ENCODE measurements at places on chromosomes 6 and 20.

GRCh38 chr20:59945175-59945574 is 5.0 kb downstream of the FAM217B start:
- no peak for DNase-seq

GRCh38 chr6:22899426-22899825 is 330.1 kb downstream of the HDGFL1 start:
- DNase-seq: no peak

DNA sequence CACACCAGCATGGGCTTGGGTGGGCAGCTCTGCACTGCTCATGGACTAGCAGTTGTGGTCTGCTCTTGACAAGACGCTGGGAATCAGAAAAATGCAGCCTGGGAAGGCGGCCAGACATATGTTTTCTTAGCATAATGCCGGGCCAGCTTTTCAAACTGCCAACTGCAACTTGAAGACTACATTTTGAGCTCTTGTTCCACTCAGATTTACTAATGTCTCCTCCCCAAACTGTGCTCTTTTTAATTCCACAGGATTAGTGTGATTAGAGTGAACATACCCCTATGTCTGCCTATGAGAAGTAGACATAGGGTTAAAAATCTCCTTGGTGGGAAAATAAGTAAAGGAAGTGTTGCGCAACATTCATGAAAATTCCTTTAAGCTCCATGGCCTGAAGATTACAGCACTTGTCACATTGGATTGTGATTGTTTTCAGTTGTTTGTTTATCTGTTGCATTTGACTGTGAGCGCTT is 5.3 kb upstream of the FNDC1 start:
- DNase-seq: no peak

- DNase-seq: no peak
Measured at GRCh38 chr20:53736757-53737395, 143.2 kb upstream of the ZNF217 start.

- DNase-seq: no peak
Measured at GRCh38 chr6:167211881-167212712, 54.3 kb upstream of the GPR31 start.

DNA sequence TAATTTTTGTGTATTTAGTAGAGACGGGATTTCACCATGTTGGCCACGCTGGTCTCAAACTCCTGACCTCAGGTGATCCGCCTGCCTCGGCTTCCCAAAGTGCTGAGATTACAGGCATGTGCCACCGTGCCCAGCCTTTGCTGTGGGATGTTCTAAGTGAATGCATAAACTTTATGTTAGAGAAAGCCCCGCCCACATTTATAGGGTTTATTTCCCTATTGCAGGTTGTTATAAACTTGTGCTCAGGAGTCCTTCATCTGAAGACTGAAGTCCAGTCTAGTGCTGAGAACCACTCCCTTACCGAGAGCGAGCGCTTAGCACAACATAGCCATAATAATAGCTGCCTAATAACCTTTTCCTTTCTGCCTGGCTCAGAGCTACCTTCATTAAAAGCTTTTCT is 75.4 kb upstream of the ZNF217 start:
- no peak for DNase-seq

GRCh38 chr6:37321101-37321500 is 32.7 kb upstream of the RNF8 start:
- DNase-seq: no peak

GRCh38 chr6:16921399-16922110 is 160.3 kb upstream of the ATXN1 start:
- DNase-seq: no peak

DNA sequence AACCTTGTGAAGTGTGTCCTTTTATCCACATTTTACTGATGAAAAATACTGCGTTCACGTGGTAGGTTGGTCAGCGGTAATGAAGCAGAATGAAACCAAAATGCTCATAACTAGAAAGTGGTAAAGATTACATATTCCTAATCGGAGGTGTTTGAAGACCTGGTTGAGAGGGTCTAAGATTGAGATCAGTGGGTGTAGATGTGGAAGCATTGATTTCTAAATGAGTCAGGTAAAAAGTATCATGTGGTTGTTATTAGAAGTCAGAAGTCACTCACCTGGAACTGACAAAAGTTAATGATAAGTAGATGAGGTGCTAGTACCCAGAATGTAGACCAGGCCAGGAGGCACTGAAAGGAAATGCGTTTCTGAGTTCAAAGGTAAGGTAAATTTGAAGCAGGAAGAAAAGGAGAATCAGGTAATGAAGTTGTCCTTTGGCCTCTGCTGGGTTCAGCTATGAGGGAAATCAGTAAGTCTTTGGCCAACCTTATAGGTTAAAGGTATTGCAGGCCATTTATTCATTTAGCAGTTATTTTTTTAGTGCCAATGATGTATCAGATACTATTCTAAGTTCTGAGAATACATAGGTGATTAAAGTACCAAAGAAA is 31.2 kb downstream of the FAM83B start:
- no peak for DNase-seq

GRCh38 chr6:118705544-118706491 is 54.4 kb upstream of the CEP85L start:
- no peak for DNase-seq

- DNase-seq: no peak
Measured at GRCh38 chr6:39471954-39472659, 149.6 kb upstream of the KCNK16 start.

- DNase-seq: no peak
Measured at GRCh38 chr6:109314313-109314712, 68.0 kb downstream of the CD164 start.

- no peak for DNase-seq
Measured at GRCh38 chr6:164612751-164613150, 696.7 kb downstream of the C6orf118 start.

DNA sequence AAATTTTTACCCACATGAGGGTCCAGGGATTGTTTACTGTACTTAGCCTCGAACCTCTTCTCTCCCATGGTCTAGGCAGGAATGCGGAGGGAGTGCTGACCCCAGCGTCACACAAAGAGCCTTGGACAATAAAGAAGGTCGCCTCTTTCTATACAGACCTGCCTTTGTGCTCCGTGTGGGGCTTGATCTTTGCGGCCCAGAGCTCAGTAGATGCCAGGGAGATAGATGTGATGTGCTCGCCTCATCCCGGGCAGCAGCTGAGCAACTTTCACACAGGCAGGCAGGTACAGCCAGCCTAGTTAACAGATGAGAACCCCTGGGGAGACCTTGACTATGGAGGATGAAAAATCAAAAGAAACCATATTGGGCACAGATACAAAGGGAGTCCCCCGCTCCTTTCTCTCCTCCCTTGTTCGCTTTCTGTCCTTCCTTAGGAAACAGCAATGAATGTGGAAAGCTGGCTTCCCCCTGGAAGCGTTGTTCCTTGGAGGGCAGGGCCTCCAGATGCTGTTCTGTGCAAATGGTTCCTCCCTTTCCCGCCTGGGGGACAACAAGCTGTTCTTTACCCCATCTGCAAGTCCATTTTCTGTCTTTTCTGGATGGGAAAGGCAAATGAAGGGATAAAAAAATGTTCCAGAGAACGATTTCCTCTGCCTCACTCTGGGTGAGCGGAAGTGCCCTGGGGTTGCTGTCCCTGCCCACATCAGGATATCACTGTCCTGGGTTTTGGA is 128.3 kb downstream of the OLIG3 start:
- DNase-seq: no peak

DNA sequence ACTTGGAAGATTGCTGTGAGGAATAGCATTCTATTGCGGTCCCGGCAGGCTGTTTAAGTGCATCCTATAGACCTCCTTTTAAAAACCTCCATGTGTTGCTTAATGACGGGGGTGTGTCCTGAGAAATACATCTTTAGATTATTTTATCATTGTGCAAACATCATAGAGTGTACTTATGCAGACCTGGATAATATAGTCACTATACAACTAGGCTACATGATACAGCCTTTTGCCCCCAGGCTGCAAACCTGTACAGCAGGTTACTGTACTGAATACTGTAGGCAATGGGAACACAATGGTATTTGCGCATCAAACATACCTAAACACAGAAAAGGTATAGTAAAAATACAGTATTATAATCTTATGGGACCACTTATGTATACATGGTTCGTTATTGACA is 175.6 kb downstream of the RNF144B start:
- DNase-seq: no peak

DNA sequence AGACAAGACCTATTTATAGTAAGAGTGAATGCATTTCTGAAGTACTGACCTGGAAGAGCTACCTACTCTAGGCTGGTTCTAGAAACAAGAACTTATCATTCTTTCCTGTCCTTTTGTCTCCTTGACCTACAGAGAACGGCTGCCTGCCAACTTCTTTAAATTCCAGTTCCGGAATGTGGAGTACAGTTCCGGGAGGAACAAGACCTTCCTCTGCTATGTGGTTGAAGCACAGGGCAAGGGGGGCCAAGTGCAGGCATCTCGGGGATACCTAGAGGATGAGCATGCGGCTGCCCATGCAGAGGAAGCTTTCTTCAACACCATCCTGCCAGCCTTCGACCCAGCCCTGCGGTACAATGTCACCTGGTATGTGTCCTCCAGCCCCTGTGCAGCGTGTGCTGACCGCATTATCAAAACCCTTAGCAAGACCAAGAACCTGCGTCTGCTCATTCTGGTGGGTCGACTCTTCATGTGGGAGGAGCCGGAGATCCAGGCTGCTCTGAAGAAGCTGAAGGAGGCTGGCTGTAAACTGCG is 8.3 kb downstream of the APOBEC2 start:
- DNase-seq: no peak

DNA sequence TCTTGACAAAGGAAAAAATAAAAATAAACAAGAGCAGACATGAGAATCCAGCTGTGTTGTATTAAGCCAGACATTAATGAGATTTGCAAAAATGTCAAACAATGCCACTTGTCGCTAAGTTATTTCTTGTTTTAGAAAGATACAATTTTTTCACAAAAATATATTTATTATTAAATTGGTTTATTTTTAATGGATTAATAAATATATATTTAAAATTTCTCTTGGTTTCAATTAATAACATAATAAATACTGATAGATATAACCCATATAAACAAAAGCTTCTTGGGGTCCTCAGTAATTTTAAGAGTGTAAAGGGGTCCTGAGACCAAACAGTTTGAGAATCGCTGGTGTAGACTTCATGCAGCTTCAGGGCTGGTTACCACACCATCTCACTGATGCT is 26.1 kb downstream of the TUBB2B start:
- DNase-seq: no peak

DNA sequence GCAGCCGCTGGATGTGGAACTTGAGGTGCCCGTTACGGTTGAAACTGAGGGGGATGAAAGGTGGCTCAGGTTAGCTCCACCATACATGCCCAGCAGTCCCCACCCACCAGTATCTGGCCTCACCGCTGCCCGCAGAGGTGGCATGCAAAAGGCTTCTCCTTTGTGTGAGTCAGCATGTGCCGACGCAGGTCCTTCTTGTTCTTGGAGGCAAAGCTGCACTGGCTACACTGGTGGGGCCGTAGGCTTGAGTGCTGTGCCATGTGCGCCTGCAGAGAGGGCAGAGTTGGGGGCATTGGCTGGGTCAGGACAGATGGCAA is 15.8 kb downstream of the PCIF1 start:
- DNase-seq: no peak

DNA sequence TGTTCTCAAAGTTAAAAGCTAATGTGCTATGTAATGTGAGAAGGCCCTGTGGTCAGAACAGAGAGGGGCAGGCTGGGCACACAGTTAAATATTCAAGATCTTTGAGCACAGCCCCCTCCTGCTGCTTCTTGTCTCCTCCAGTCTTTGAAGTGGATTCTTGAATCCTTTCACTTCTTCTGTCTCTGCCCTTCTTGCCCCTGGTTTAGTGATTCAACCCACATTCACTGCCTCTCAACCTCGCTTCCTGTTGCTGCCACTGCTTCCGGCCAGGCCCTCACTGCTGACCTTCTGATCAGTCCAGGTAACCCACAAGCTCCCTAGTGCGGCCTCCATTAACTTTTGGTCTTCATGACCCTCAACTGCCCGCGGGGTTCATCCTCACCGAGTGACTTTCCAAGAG is 417.3 kb upstream of the NOX3 start:
- no peak for DNase-seq

GRCh38 chr6:119241111-119241465 is 108.5 kb downstream of the MAN1A1 start:
- no peak for DNase-seq

GRCh38 chr20:20024942-20025341 is 7.8 kb downstream of the NAA20 start:
- DNase-seq: no peak

- no peak for DNase-seq
Measured at GRCh38 chr20:58877976-58878360, 25.5 kb downstream of the GNAS start.

DNA sequence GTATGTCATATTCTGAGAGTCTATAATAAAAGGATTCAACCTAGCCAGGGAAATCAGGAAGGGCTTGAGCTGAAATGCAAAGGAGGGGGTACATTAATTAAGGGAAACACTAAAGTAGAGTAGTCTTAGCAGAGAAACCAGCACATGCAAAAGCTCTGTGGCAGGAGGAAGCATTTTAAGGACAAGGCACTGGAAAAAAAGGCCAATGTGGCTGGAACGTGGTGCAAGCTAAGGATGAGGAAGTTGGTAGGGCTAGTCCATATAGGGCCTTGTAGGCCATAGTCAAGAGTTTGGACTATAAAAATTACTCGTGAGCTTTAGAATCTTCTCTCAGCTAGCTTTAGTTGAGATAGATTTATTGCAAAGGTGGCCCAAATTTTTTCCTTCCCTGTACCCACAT is 75.2 kb upstream of the TOP1 start:
- DNase-seq: no peak

DNA sequence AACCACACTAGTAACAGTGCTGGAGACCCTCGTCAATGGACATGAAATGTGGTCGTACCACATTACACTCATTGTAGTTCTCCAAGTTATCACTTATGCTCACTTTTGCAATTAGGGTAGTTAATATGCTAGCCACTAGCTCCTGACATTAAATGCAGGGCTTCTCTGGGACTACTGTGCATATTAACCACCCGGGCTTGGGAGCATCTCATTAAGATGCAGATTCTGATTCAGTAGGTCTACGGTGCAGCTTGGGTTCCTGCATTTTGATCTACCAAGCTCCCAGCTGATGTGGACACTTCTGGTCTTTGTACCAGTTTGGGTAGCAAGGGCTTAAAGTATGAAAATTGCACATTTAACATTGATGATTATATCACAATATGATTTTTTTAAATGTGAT is 98.0 kb downstream of the ZFP64 start:
- no peak for DNase-seq

GRCh38 chr6:168919470-168920179 is 334.0 kb downstream of the THBS2 start:
- no peak for DNase-seq

- peak; percentile 25 for DNase-seq
Measured at GRCh38 chr6:135675862-135676261, 175.6 kb upstream of the PDE7B start.

GRCh38 chr6:158497620-158498019 is 62.3 kb upstream of the TMEM181 start:
- DNase-seq: no peak

DNA sequence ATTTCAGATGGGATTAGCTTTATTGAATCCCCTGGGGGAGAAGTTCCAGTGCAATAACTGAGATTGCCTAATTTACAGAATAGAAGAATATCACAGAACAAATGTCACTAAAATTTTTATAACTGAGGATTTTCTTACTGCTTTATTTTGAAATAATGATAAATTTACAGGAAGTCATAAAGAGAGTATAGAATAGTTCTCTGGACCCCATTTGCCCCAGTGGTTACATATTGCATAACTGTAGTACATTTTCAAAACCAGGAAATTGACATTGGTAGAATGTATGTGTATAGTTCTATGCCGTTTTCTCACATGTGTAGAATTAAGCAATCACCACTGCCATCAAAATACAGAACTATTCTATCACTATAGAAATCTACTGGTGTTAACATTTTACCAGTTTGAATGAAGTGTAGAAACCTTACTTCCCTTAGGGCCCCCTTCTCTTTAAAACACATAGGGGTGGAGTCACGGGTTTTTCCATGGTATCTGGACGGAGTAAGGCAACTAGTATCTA is 18.3 kb downstream of the KIF6 start:
- DNase-seq: no peak

GRCh38 chr20:13554706-13555105 is 84.0 kb downstream of the TASP1 start:
- no peak for DNase-seq

All from T-cell (primary cell).